ENCODE measurements at places on chromosomes 2 and 18. TPM values are rescaled to one million over a fixed set of nuclear protein-coding genes. Genes with fewer than 3 reads are reported as not detected.

TMEFF2 gene
- 2.3 TPM for total RNA-seq

TMEM237 gene
- 33.9 TPM for total RNA-seq

SGPP2 gene
- total RNA-seq = 0.11 TPM

FLACC1 gene
- total RNA-seq = 0.17 TPM

TCF7L1 gene
- 108 TPM for total RNA-seq

GULP1 gene
- 75.1 TPM for total RNA-seq

CCNYL1 gene
- 31.6 TPM for total RNA-seq
